ENCODE measurements at places on chromosomes 6 and 20. TPM values are rescaled to one million over a fixed set of nuclear protein-coding genes. Genes with fewer than 3 reads are reported as not detected.

INSM1 gene
- not detected for total RNA-seq

DNA sequence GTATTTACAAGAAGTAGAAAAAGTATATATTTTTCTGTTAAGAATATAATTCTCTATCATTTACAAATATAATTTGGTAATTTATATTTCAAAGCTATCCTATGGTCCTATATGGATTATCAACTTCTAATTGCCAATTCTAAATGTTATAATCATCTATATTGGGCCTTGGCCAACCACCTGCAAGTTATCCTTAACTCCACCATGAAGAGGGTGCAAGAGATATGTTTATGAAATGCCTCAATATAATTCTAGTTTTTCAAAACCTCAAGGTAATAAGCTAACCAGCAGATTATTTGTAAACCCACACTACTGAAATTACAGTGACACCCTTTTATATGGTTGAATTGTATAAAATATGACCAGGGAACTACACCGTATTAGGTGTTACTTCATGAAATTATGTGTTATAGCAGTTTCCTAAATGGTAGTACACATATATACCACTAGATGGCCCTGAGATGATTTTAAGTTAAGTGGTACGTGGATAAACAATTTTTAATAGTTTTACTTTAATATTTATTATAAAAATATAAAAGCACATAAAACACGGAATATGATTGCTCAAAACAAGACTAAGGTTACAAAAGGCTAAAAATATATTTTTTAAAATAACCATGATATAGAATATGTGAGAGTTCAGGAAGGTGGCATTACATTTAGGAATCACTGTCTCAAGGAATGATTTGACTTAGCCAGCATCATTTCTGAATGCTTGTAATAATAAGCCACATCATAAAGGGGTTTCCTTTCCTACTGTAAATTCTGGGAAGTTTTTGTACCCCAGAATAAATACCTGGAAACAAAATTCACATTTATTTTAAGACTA lies 9.8 kb upstream of the PNISR start:
- DNase-seq, result peak; percentile 55

DNA sequence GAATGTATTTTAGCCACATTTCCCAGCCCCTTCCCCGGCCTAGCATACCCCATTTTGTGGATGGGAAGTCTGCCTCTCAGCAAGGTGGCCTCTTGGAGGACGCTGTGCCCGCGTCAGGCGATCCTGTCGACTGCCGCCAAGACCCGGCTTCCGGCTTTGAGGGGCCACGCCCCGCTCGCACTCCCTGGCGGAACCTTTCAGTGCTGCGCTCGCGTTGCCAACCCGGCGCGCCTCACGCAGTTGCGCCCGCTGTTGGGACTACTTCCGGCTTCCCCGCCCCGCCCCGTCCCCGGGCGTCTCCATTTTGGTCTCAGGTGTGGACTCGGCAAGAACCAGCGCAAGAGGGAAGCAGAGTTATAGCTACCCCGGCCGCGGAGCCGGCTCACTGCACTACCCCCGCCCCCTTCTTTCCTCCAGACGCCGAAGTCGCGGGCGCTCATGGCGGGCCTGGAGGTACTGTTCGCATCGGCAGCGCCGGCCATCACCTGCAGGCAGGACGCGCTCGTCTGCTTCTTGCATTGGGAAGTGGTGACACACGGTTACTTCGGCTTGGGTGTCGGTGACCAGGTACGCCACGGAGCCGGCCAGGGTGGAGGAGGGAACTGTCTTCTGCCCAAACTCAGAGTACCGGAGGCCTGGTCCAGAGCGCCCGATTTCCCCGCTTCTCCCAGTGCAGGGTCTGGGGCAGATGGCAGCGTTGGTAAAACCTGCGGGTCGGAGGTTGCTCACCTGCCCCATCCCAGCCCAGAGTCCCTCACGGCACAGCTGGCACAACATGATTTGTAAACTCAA lies at the start of gene PSMF1:
PSMF1 (plus strand) TSS at position 267 of the 792 bp plus-strand sequence; CDS start at position 439, 172 bp downstream.
- DNase-seq, result peak; percentile 73

DNA sequence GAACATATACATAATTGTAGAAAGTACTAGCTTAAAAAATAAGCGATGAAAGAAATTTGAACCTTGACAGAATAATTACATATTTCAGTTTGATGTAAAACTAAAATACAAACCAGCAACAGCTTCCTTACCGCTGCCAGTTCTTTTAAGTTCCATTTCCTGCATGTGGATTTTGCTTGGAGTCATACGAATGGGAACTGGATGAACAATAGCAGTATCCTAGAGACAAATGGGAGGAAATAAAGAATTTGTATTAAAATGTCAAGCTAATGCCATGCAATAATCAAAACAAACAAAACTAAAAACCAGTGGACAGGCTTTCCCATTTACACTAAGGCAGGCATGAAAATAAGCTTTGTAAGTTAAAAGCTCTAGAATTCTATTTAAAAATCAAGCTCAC lies 67.1 kb downstream of the REPS1 start:
- no peak for DNase-seq

DNA sequence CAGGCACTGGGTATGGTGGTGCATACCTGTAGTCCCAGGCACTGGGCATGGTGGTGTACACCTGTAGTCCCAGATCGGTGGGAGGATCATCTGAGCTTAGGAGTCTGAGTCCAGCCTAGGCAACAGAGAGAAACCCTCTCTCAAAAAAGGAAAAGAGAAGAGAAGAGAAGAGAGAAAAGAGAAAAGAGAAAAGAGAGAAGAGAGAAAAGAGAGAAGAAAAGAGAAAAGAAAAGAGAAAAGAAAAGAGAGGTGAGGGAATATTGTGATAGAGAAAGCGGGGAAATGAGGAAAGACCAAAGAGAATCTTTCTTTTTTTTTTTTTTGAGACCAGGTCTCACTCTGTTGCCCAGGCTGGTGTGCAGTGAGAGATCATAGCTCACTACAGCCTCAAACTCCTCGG lies 108.7 kb downstream of the ARHGAP18 start:
- no peak for DNase-seq

DNA sequence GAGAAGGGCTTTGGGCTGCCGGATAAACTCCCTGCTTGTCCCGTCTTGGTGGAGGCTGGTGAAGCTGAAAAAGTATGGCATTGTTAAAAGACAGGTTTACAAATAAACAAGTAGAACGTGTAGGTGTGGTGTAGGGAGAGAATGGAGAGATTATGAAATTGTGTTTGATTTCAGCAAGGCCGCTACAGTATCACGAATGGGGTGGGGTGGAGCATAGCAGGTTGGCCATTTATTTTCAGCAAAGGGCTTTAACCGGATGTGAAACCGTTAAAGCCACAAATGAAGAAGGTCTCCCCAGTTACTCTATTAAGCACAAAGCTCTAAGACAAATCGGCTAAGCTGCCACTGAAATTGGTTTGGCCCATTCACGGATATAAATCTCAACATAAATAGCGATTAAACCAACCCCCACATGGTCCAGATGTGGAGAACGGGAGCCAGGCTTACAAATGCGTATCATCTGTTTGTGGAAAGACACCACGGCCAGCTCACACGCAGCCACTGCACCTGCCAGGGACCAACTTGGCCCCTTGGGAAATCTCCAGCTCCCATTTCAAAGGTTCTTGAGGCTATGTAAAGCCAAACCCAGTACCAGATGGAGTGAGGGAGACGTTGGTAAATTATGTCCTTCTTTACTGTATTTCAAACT lies 94.0 kb downstream of the ZMYND8 start:
- DNase-seq, result no peak
